Skeletal muscle cell (primary cell): ENCODE measurements at places on chromosomes 16 and 17.

DNA sequence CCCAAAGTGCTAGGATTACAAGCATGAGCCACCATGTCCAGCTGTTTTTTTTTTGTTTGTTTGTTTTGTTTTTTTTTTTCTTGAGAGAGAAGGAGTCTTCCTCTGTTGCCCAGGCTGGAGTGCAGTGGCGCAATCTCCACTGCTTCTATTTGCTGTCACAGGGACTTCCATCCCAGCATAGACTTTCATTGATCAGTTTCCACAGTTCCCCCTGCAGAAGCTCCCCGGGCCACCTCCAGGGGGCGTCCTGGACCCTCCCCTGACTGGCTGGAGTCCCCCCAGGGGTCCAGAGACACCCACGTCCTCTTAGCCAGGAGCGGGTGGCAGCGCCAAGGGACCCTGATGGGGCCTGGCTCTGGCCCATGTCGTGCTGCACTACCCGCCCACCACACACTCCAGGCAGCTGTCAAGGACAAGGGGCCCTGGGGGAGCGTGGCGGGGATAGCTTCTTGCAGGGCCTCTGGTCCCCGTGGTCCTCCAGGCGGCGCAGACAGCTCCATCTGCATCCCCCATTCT, 3.1 kb upstream of the NPW start:
- no peak for DNase-seq

- DNase-seq, result no peak
These were observed 394 bp upstream of the CPD start for GRCh38 chr17:30378241-30378824.

- no peak for DNase-seq
These were observed 17.4 kb downstream of the CSF3 start for GRCh38 chr17:40032322-40033320.

GRCh38 chr17:10226930-10227695, 28.7 kb upstream of the GAS7 start:
- no peak for DNase-seq

DNA sequence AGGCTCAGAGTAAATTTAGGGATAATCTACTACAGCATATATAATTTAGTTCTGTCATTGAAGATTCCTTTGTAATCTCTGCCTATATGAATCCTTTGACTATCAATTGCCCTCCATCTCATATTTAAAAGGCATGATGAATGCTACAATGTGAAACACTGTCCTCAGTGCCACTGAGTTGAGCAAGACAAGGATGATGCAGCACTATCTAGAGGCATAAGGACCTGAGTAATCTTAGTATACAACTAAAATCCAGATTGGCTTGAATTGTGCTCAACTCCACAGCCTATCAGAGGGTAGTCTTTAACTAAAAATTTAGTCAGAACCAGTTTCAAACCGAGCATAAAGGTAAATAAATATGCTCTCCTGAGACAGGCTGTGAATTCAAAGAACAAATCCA, 11.6 kb upstream of the STRADA start:
- DNase-seq, result no peak

DNA sequence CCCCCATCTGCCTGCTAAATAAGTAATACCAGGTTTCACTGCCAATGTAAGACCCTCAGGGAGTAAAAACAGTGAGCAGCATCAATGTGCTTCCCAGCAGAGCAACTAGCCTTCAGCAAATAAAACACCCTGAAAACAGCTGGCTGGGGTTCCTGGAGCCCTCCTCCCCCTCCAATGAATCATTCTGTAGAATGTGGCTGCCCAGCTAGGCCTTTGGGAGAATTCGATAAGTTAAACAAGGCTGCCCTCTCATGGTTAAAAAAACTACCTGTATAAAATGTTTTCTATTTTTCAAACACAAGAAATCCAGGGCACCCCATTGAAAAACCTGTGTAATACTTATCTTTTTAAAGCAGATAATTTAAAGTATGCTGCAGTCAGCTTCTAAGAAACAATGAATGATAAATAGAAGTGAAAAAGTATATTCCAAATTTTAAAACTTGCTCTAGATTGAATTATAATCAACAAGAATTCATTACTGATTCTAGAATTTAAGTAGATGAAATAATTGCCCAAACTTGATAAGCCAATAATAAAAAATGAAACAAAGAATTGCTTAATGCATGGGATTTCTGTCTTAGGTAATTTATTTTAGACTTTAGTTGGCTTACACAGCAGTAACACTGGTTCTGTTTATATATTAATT, 9.4 kb upstream of the TOM1L1 start:
- peak; percentile 35 for DNase-seq

- no peak for DNase-seq
These were observed 49.4 kb downstream of the FZD2 start for GRCh38 chr17:44606658-44607057.

GRCh38 chr17:68594552-68594951, 6.6 kb downstream of the FAM20A start:
- no peak for DNase-seq

DNA sequence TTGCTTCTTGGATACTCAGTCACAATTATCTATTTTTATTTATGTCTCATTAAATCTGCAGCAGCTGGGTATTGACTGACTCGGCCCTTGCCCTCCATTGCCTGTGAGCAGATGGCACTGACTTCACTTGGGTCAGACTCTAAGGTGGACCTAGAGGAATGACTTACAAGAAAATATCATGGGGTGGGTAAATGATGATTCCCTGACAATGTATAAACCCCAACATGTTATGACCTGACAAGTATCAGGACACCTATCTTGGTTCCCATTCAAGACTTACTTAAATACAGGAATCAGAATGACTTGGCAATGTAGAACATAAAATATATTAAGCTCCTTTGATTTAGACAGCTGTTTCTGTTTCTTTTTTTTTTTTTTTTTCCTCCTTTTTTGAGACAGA, 953.5 kb downstream of the CDH11 start:
- DNase-seq, result no peak

GRCh38 chr17:17684906-17685774, 3.9 kb downstream of the RAI1 start:
- no peak for DNase-seq

- no peak for DNase-seq
These were observed 13.8 kb upstream of the MMD start for GRCh38 chr17:55435408-55435807.

- no peak for DNase-seq
These were observed 19.5 kb upstream of the TBKBP1 start for GRCh38 chr17:47674499-47674898.

DNA sequence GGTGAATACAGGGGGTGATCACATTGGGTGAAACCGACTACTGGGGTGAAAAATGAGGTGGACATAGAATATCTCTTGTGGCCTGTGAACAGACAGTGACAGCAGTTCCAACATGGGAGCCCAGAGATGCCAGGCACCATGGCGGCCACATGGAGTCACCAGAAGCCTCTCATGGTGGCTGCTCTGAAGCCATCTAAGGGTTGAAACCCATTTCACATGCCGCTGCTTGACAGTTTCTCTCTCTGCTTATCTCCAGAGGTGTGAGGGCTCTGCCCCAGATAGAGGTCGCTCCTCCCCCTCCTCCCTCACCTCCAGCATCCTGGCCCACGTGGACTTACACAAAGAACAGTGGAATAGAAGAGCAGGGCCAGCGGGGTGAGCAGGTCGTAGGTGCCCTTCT, 37.9 kb upstream of the PIK3R6 start:
- no peak for DNase-seq

DNA sequence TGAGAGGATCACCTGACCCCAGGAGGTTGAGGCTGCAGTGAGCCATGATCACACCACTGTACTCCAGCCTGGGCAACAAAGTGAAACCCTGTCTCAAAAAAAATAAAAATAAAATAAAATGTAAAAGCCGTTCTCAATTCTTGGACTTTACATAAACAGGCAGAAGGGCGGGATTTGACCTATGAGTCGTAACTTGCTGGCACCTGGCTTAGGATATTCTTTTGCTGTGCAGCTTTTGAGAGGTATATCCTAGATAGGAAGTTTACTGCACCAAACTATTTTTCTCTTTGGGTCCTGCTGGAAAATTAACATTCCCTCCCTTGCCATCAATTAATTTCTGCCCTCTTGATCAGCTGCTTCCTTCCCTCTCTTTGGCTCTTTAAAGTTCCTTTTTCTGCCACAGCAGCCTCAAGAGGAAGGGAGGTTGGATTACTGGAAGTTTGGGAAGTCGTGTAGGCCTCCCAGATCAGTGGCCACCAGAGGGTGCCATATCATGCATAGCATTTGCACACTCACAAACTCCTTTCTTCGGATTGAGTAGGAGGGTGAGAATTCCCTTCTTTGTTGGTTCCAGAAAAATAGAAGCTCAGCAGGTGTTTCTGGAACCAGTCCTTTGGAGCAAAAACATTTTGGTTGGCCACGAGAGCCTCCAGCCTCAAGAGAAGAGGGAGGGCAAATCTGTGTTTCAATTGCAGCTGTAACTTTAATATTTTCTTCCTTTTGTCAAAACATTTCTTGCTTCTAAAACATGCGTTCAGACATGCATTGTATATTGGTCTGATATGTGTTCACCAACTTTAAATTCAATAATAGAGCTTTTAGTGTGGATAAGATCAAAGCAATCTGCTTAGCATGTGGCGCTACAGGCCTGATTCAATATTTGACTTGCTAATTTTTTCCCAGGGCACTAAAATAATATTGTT, 147.3 kb downstream of the CCDC182 start:
- DNase-seq, result no peak

GRCh38 chr17:3528880-3529511, 28.6 kb downstream of the TRPV3 start:
- DNase-seq, result no peak

DNA sequence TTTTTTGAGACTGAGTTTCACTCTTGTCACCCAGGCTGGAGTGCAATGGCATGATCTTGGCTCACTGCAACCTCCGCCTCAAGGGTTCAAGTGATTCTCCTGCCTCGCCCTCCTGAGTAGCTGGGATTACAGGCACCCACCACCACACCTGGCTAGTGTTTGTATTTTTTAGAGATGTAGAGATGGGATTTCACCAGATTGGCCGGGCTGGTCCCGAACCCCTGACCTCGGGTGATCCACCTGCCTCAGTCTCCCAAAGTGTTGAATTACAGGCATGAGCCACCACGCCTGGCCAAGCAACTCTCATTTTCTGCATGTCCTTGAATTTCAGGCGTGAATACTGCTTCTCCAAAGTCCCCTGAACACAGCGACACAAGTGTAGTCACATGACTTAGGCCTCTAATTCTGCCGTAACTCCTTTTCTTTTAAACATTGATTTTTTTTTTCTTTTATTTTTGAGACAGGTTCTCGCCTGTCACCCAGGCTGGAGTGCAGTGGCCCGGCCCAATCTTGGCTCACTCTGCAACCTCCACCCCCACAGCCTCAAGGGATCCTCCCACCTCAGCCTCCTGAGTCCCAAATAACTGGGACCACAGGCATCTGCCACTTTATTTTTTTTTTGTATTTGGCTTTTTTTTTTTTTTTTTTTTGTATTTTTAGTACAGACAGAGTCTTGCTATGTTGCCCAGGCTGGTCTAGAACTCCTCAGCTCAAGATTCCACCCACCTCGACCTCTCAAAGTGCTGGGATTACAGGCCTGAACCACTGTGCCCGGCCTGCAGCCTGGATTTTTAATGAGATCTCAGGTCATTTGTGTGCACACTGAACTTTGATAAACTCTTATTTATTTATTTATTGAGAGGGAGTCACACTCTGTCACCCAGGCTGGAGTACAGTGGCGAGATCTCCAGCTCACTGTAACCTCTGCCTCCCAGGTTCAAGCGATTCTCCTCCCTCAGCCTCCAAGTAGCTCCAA, 124.6 kb downstream of the KCNJ18 start:
- no peak for DNase-seq

DNA sequence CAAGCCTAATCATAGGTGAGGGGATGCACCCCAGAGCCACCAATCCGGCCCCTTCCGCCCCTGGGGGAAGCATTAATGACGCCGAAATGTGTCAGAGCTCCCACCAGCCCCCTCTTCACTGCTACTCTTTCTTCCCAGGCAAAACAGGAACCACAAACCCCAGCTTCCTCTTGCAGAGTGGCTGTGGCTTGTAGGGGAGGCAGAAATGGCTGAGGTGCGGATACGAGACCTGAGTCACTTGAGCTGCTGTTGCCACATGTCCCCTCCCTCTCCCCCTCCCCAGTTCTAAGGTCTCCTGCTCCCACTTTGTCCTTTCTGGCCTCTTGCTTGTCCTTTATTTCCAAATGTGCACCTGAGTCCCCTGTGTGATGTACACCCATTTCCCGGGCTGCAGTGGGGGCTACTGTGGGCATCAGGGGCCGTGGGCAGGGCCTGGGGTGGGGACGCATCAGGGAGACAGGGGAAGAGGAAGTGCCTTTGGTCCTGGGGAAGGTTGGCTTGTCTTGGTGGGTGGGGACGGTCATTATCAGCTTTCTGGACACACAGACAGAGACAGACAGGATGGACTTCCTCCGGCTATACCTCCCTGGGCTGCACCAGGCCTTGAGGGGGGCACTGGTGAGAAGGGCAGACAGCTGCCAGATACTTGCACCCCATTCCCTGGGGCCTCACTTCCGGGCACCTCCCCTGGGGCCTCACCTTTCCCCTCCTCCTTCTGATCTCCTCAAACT, at the start of gene APOBR:
Gene APOBR, plus strand, starts transcription at position 523 of the 731 bp plus-strand sequence. Its CDS starts 39 bp downstream, at position 562.
- DNase-seq, result no peak

DNA sequence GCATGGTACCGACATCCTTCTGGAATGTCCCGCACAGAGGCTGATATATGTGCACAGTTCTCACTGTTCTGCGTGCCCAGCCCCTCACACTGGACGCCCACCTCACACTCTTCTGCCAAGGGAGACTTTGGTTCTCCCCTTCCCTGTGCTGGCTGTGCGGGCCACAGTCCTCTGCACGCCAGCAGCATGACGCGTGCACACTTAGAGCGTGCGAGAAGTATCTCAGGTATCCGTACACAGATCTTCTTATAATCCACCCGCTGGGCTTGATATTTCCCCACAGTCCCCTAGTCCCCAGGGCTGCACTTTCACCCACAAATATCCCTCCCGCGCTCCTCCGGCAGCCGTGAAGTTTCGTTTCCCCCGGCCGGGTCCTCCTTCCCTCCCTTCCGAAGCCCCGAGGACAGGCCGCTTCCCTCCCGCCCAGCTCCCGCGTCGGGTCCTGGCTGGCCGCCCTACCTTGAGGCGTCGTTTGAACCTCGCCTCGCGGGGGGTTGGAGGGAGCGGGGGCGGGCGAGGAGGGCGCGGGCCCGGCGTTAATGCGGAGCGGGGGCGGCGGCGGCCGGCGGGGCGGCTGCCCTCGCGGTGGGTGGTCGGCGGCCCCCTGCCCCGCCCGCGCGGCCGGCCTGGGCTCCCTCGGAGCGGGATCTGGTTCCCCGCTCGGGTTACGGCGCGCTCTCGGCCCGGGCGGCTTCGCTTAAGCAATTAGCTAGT, 5.0 kb upstream of the FOXF1 start:
- no peak for DNase-seq

DNA sequence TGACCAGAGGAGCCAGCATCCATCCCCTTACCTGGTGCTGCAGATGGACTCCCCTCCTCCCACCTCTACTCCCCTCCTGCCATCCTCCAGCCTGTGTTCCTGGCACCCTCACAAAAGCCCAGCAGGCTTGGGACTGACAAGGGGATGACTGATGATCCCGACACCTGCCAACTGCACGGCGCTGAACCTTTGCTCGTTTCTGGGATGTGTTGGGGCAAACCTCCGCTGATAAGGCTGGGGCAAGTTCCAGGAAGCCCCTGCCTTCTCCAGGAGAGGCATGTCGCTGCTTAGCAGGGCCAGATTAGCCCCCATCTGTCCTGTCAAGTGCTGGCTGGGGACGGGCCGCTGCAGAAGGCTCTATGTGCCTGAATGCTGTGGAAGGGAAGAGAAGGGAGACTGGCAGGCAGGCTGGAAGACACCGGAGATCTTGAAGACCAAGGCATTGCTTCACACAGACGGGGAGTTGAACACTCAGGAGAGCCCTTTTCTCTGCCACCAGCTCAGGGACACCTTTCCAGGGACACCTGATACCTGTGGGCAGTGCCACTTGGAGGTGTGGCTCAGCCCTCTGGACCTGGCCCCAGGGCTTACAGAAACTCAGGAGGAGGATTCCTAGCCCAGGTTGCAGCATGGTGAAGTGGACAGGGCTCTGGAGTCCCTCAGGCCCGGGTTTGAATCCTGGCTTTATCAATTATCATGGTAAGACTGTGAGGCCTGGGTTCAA, 973 bp upstream of the KRT15 start:
- no peak for DNase-seq
